ENCODE measurements at places on chromosomes 16 and 17.

GRCh38 chr17:12342609-12343435 is 322.1 kb downstream of the MAP2K4 start:
- DNase-seq: no peak

DNA sequence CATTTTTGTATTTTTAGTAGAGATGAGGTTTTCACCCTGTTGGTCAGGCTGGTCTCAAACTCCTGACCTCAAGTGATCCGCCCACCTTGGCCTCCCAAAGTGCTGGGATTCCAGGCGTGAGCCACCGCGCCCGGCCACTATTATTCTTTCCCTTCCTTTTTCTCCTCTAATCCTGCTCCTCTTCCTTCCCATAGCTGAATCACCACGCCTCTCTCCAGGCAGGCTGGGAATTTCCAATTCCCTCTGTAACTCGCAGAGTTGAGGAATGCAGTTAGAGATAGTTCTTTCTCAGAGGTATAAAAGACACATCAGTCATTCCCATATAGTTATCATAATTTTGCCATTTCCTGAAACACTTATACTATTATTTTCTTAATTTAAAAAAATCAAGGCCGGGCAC is 11.2 kb downstream of the METTL16 start:
- no peak for DNase-seq

DNA sequence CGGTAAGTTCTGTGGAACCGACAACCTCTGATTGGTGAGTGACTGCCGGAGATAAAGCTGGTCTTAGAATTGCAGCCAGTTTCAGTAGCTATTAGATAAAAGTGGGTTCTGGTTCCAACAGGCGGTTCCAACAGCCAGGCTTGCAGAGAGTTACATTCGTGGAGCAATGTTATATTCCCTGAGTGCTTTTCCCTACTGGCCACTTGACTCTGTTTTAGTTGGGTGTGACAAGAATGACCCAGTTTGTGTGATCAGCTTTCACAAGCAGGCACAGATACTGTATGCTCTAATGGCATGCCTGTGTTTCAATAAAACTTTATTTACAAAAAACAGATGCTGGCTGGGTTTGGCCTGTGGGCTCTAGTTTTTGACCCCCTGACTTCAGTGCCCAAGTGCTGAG is 196.6 kb downstream of the SNX29 start:
- DNase-seq: no peak

DNA sequence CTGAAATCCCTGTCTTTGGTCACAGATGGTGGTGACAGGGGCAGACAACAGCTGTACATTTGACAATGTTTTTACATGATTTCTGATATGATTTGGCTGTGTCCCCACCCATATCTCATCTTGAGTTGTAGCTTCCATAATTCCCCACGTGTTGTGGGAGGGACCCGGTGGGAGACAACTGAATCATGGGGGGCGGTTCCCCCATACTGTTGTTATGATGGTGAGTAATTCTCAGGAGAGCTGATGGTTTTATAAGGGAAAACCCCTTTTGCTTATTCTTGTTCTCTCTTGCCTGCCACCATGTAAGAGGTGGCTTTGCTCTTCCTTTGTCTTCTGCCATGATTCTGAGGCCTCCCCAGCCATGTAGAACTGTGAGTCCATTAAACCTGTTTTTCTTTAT is 353.9 kb downstream of the CPPED1 start:
- no peak for DNase-seq

GRCh38 chr17:26962255-26963162 is 331.4 kb upstream of the WSB1 start:
- DNase-seq: no peak

GRCh38 chr16:48247311-48247710 is at the start of gene ABCC11:
TSS of gene ABCC11 (minus strand) at chr16:48247539. CDS start at chr16:48231921, 15,618 bp downstream.
- no peak for DNase-seq

GRCh38 chr17:17819561-17819995 is 17.2 kb downstream of the SREBF1 start:
- DNase-seq: peak; percentile 75

- DNase-seq: peak; percentile 15
Measured at GRCh38 chr17:29357821-29358232, 32.3 kb upstream of the TAOK1 start.

DNA sequence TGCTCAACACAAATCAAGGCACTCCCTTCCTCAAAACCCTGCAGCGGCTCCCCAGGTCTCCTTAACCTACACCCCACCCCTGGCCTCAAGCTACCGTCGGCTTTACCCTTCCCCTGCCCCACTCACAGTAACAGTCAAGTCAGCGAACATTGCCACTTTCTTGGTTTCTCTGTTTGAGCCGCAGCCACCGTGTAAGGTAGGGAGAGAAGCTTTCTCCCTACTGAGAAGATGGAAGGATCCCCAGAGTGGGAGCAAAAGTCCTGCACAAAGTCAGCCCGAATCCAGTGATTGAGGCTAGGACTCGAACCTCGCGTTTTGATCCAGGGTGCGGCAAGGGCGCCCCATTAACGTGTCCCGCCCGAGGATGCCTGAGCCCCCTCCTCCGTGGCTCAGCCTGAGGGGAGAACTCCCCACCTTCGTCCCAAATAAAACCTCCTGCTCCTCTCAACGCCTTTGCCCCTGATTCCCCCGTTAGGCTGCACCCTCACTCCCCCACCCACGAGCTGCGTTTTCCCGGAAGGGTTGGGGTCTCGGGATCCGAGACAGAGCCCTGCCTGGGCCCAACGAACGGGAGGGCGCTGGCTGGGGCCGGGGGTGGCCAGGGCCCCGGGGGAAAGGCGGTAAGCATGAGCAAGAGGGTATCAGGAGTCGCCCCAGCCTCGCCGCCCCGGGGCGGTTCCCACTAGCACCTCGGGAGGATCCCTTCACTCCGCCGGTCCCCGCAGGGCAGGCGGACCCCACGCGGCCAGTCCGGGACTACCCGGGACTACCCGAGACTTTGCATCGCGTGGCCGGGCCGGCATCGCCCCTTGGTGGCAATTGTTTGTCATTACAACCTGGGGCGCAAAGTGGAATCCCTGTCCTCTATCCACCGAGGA is 9.9 kb upstream of the NAGS start:
- DNase-seq: peak; percentile 51

DNA sequence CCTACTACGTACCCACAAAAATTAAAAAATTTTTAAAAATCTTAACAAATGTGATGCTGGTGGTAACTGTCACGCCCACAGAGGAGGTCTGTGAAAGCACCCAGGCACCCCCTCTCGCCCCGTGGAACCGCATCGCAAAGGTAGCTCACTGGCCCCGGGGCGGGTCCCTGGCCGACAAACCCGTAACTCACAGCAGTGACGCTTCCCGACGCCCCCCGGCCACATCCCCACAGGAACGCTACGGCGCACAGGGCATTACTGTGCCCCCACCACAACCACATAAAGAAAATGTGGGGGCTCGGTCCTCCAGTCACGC is 366 bp downstream of the ANKS3 start:
- no peak for DNase-seq

DNA sequence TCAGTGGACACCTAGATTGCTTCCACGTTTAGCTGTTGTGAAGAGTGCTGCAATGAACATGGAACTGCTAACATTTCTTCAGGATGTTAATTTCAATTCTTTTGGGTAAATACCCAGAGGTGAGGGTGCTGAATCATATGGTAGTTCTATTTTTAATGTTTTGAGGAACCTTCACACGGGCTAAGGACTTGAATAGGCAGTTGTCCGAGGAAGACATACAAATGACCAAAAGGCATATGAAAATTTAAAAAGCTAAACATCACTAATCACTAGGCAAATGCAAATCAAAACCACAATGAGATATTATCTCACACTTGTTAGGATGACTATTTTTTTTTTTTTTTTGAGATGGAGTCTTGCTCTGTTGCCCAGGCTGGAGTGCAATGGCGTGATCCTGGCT is 173.3 kb downstream of the PRKCB start:
- no peak for DNase-seq

DNA sequence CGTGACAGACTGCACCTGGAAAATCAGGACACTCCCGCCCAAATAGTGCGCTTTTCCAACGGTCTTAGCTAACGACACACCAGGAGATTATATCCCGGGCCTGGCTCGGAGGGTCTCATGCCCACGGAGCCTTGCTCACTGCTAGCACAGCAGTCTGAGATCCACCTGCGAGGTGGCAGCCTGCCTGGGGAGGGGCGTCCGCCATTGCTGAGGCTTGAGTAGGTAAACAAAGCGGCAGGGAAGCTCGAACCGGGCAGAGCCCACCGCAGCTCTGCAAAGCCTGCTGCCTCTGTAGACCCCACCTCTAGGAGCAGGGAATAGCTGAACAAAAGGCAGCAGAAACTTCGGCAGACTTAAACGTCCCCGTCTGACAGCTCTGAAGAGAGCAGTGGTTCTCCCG is 5.1 kb downstream of the GALNS start:
- no peak for DNase-seq

GRCh38 chr16:21283521-21284289 is 5.6 kb upstream of the CRYM start:
- DNase-seq: no peak

GRCh38 chr16:77469634-77470033 is 34.8 kb upstream of the ADAMTS18 start:
- DNase-seq: no peak

- no peak for DNase-seq
Measured at GRCh38 chr17:45380046-45380765, 52.5 kb downstream of the ARHGAP27 start.

Measured in CD4-positive, CD25-positive, alpha-beta regulatory T cell (primary cell).